Effector CD8-positive, alpha-beta T cell (primary cell): ENCODE measurements at places on chromosomes 2 and 18.

- DNase-seq: no peak
These were observed 56.2 kb downstream of the LONRF2 start for GRCh38 chr2:100266126-100266525.

DNA sequence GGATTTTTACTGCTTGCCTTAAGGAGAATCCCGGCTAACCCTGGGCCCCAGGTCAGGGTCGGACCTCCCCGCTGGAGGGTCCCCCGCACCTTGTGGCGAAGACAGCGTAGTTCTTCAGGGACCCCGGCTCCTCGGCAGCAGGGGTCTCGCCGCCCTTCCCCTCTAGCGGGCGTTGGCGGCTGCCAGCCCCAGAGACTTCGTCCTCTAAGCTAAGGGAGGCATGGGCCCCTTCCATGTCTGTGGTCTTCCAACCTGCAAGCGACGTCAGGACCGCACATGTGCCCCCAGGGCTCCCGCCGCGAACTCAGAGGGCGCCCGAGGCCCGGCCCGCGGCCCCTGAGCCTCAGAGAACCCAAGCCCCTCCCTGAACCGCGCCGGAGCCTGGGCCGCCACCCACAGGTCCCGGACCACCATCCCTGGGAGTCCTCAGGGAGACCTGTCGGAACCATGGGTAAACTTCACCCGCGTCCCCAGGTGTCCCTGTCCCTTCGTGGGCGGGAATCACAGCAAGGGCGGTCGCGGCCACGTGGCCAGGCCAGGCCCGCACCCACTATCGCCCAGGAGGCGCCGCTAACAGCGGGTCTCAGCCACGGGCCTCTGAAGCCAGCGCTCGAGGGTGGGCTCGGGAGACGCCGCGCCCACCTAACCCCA is 562 bp downstream of the ANKMY1 start:
- no peak for DNase-seq

GRCh38 chr2:6909431-6910385 is 7.5 kb upstream of the RNF144A start:
- DNase-seq: no peak

DNA sequence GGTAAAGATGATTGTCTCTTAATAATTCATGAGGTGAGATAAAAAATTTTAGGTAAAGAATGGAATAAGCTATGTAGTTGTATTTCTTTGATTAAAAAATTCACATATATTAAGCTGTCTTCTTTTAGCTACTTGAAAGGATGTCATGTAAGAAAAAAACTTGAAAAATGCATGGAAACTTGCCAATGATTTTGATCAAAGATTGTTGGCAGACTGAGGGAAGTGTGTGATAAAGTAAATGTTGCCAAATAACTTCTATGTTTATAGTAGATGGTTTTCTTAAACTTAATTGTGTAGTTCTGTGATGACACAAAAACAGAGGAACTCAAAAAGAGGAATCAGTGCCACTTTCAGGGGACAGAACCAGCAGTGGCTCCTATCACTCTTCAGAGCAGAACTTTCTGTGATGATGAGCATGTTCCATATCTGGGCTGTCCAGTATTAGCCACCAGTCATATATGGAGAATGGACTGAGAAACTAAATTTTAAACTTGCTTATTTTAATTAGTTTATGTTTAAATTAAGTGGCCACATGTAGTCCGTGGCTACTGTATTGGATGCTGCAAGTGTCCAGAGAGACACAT is 51.9 kb upstream of the SLC38A11 start:
- DNase-seq: no peak

GRCh38 chr18:36127836-36128529 is 1.2 kb downstream of the SLC39A6 start:
- no peak for DNase-seq

DNA sequence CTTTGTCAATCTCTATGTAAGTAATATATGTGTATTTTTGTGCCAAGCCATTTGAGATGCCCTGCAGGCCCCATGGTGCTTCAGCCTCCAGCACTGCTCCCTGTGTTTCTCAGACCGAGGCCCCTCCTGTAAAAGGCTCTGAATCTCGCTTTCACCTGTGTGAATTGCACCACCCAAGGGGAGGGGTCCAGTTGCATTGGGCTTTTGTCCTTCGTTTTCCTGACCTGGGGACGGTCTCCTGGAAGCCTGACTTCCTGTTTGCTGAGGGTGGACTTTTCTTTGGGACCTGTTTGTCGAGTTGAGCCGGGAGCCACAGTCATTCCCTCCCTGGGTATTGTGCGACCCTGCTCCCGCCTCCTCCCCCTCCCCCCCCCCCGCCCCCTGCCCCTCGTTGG is 48.9 kb downstream of the AGAP1 start:
- no peak for DNase-seq

- DNase-seq: no peak
These were observed 146.8 kb upstream of the PGAP1 start for GRCh38 chr2:197073270-197073669.

- no peak for DNase-seq
These were observed 88.8 kb downstream of the CD8B2 start for GRCh38 chr2:106575955-106576354.

DNA sequence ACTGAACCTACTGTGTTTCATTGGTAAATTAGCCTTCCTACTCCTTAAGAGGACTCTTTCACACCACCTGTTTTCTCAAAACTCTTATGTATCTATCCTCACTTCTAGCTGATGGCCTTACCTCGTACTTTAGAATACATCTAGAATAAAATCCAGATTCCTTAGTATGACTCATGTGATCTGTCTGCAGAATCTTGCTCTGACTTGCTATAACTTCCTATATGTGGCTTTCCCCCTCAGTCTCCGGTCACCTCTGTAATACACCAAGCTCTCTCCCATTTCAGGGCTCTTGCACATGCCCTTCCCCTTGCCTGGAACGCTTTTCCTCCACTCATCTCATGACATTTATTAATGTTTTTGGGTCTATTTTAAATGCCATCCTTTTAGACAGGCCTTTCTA is 95.6 kb upstream of the LHCGR start:
- DNase-seq: no peak

GRCh38 chr2:28470759-28471158 is 25.1 kb upstream of the PLB1 start:
- DNase-seq: no peak

DNA sequence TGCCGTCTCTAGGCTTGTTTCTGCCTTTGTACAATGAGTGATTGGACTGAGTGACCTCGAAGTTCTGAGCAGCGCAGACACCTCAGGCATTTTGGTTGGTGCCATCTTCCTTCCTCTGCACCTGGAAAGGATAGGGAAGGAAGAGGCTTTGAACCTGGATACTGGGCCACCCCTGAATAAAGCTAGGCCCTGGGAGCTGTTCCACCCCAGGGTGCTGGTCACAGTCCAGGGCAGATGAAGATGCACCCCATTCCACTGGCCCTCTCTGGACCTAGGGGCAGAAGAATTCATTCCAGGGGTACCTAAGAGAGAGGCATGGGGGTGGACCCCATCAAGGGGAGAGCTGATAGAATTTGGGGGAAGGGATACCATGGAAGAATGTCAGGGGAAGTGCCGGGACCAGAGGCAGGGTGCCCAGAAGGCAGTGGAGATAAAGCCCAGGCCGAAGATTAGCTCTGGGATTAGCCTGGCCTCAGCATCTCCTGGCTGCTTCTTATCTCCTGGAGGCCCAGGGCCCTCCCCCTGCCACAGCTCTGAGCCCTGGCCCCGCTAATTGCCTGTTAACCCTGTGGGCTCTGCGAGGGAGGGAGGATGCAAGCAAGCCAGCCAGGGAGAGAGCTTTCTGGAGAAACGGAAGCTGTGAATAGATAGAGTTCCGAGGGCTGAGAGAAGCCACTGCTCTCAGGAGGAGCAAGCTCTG is 11.4 kb downstream of the ASIC4 start:
- DNase-seq: no peak

DNA sequence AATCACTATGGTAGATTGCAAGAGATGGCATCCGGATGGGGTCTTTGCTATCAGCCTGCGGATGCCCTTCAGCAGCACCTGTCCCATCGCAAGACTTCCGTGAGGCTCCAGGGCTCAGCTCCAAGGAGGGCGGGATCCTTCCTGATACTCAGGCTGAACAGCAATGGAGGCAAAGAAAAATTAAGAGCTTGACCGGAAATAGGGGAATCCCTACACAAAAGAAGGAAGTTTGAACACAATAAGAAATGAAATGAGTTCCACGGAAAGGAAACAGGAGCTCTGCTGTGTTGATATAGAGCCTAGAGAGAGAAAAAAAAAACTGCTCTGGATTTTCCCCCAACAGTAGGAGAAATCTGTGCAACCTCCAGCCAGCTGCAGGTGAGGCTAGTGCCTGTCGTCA is 91.9 kb downstream of the ARL4C start:
- no peak for DNase-seq

DNA sequence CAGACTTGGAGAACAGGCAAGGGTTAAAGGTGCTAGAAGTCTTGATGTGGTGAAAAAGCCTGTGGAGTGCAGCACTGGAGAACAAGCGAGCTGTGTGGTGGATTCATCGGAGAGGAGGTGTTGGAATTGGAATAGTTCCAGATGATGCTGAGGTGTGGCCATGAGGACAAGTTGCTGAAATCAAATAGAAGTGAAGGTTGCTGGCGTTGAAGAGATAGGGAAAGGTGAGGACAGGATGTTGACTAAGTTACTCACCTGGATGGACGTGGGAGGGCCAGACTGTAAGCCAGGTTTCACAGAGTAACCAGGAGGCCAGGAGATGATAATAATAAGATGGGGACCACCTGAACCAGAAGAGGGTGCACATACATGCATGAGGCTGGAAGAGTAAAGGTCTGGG is 173.4 kb downstream of the DIS3L2 start:
- DNase-seq: no peak

DNA sequence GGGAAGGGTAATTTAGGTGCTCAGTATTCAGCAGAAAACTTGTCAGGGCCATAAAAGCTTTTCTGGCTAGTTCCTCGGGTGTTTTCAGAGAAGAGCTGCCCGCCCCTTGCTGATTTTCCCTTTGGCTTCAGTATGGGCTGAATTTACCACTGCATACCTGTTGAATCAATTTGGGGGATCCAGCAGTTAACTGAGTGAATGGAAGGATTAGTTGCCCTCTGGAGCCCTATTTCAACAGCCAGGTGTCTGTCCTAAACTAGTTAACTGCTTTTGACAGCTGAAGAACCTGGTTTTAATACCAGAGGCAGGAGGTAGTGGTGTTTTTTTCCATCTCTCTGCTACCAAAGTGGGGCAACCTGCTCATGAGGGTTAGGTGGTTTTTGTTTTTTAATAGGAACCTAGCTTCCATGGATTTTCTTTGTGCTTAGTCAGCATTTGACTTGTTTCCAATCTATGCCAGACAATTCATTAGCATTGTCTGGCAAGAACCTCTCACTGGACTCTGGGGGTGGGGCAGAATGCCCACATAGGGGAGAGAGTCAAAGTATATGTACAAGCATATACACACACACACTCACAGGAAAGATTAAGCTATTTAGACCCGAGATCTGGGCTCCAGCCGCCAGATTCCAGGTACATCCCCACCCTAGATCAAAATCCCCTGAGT is 166.5 kb upstream of the SIX3 start:
- no peak for DNase-seq

DNA sequence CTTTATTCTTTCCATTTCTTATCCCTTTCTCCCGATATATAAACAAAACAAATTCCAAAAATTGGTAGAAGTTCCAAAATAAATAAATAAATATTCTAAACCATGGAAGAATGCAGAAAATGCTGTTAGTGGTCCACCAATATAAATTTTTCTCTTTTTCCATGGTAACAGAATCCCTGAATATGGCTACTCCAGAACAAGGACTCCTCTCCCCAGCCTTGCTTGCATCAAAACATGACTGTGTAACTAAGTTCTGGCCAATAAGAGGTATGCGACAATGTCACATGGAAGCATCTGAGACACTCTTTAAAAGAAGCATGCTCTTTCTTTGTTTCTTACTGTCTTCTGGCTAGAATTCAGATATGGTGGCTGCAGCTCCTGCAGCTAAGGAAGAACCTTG is 325.1 kb upstream of the TANK start:
- DNase-seq: no peak

DNA sequence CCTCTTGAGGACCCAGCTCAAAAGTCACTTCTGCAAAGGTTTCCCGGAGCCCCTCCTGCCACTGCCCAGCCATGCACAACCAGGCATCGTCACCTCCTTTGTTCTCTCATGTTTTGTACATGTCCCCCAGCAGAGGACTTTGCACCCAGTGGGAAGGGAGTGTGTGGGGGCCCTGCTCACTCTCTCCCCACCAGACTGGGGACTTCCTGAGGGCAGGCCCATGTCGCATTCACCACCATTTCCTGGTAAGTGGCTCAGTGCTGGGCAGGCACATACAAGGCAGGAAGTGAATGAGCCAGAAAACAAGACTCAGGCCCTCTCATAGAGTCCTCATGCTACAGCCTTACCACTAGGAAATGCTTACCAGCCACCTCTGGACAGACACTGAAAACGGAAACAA is 18.9 kb downstream of the MRPL35 start:
- no peak for DNase-seq

DNA sequence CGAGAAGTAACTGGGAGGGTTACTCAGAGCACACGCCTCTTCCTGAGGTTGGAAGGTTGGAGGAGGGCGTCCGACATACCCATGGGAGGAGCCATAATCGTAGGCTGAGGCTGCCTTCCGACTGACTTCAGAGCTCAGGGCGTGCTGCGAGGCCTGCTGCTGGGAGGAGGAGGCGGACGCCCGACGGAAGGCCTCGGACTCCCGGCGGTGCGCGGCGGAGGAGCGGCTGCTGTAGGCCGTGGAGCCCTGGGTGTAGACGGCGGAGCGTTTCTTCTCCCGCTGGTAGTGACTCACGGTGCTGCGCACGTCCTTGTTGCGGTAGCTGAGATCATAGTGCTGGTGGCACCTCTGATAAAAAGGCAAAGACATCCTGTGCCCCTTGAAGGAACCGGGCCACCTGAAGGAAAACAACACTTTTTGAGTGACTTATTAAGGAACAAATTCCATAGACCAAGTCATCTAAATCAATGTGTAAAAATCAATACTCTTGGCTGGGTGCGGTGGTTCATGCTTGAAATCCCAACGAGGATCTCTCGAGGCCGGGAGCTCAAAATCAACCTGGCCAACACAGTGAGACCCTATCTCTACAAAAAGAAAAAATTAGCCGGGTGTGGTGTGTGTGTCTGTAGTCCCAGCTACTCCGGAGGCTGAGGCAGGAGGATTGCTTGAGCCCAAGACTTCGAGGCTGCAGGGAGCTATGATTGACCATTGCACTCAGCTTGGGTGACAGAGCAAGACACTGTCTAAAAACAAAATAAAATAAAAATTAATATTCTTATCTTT is 4.7 kb downstream of the MYOM1 start:
- no peak for DNase-seq

DNA sequence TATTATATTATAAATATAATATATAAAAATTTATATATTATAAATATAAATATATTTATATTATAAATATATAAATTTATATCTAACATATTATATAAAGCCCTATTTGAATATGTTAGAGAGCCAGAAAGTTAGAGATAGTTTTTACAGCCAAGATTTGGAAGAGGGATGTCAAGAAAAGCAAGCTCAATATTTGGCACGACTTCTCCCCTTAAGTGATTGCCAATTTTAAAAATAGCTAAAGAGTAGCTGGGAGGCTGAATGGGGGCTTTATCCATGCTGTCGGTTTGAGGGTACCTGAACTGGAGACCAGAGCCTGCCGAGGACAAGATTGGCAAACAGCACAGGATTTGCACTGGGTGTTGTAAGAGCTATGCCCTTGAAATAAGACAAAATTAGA is 180.9 kb upstream of the GYPC start:
- DNase-seq: no peak

- DNase-seq: no peak
These were observed 17.3 kb downstream of the PLCL1 start for GRCh38 chr2:197821550-197822289.

- DNase-seq: no peak
These were observed 96.7 kb upstream of the COPS8 start for GRCh38 chr2:236988690-236989624.
